ENCODE measurements at places on chromosomes 7 and 10. TPM values are rescaled to one million over a fixed set of nuclear protein-coding genes. Genes with fewer than 3 reads are reported as not detected.

Gene ECHDC3
- total RNA-seq: 10.5 TPM

Gene LRIT1
- not detected for total RNA-seq

Gene MGAM2
- 25.8 TPM for total RNA-seq

Gene HTR5A
- not detected for total RNA-seq

DNA sequence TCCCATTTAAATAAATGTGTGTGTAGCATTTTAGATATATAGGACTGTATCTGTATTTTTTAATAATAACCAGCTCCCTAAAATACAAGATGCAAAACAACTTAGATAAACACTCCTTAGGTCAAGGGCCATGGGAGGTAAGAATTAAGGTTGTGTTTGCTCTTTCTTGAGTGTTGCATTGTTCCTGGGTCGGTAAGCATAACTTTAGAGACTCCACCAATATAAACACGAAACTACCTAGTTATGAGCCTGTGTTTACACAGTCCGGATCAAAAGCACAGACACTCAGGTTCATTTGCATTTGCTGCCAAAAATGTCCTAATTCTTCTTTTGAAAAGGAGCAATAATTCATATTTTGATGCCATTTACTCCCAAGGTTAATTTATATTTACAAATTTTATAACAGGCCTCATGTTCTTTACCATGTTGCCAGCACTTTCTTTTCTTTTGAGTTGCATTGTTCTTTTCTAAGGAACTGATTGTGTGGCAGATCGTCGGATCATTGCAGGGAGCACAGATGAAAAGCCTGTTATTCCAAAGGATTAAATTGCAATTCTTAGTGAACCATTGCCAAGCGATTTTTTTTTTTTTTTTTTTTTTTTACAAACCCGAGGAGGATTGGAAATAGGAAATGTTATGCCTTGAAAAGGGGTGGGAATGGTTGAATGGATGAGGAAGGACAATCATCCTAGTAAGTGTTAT lies 45.8 kb upstream of the GLCCI1 start:
- DNase-seq: no peak

GRCh38 chr7:152617056-152617455 lies 58.9 kb downstream of the XRCC2 start:
- no peak for DNase-seq

- DNase-seq: no peak
Measured at GRCh38 chr10:106551501-106552062, 612.9 kb downstream of the SORCS1 start.

Data from left colon (tissue), 2 donors.